Activated T-cell treated with anti-CD3 and anti-CD28 coated beads, Interleukin-2, amount 50 U/mL, for 1 hour (primary cell): ENCODE measurements at places on chromosomes 3 and 15.

- DNase-seq = no peak
Observed at GRCh38 chr15:84648539-84648938, 5.5 kb downstream of the WDR73 start.

DNA sequence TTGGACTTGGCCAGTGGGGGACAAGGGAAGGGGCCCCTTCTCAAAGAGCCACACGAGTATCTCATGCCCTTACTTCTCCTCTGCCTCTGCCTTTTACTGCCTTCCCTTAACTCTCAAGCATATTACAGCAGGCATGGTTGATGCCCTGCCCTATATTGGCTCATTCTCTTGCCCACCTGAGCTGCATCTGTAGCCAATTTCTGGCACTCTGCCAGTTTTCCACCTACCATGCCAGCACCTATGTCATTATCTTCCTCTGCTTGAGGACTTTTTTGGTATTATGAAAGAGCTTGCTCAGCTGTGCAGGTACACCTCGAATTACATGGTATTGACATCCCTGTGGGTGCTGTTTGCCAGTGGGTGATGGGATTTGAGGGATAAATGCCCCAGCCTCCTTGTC is 181.8 kb downstream of the OXSM start:
- DNase-seq = no peak

GRCh38 chr3:131401978-131402377 is 20.4 kb downstream of the NUDT16 start:
- no peak for DNase-seq

DNA sequence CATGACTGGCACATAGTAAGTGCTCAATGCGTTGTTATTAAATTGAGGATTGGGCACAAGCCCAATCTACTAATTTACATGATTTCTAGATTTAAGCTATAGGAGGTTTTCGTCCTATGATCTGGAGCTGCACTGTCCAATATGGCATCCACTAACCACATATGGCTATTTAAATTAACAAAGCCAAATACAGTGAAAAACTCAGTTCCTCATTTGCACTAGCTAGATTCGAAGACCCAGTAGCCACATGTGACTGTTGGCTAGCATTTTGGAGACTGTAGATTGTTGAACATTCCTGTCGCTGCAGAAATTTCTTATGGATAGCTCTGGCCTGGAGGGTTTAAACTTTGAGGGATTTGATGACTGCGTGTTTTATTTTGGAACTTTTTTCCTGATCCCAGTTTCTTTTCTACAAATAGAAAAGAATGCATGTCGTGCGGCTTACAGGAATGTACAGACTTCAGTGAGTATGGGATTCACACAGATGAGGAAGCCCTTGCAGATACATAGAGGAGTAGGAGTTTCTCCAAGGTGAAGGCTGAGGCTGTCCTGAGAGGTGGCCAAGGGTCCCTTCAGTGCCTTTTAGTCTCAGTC is 82.8 kb downstream of the SLCO3A1 start:
- DNase-seq = no peak

DNA sequence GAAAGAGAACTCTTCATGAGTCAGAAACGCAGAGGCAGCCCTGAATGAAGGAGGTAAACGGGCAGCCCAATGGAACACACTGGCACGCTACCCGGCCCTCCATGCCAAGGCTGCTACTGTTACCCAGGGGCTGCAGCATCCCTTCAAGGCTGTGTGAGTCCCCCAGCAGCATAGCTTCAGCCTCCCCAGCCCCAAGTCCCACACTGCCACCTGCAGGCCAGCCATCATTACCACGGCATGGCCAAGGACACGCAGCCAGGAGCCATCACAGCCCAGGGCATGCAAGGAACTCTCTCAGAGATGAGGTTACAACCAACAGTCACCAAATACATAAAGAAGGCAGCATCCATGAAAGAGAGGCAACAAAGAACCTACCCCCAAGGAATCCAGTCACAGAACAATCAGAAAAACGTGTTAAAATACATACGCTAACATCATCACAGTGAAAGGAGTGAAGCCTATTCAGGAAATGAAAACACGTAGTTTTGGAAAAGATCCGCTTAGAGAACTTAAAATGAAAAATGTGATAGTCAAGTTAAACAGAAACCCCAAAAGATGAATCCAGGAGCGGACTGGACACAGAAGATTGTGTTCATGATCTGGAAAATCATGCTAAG is 22.4 kb downstream of the PLA2G4F start:
- DNase-seq = peak; percentile 59

- DNase-seq = no peak
Observed at GRCh38 chr3:141382571-141382970, 14.3 kb downstream of the ZBTB38 start.

GRCh38 chr3:126083511-126083912 is 412 bp downstream of the SLC41A3 start:
- no peak for DNase-seq

GRCh38 chr3:1079662-1080061 is 13.2 kb upstream of the CNTN6 start:
- no peak for DNase-seq

- no peak for DNase-seq
Observed at GRCh38 chr3:123743121-123743520, 141.0 kb downstream of the MYLK start.

DNA sequence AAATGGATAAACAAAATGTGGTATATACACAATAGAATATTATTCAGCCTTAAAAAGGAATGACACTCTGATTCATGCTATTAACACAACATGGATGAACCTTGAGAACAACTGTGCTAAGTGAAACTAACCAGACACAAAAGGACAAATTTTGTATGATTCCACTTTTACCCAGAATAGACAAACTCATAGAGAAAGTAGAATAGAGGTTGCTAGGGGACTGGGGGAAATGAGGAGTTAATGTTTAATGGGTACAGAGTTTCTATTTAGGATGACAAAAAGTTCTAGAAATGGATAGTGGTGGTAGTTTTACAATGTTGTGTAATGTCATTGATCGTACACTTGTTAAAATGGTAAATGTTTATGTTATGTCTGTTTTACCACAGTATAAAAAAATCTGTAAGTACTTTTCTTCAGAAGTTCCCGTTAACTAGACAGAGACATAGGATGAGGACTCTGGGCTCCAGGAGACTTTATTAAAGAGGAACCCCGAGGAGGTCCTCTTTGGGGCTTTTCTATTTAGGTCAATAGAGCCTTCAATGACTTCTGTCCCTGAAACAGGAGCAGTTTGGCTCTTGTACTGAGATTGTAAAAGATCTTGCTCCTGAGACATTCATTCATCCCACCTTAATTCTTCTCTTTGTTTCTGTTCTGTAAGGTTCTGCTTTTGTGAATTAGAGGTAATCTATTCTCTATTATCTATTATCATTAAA is 24.5 kb downstream of the ABHD6 start:
- no peak for DNase-seq

DNA sequence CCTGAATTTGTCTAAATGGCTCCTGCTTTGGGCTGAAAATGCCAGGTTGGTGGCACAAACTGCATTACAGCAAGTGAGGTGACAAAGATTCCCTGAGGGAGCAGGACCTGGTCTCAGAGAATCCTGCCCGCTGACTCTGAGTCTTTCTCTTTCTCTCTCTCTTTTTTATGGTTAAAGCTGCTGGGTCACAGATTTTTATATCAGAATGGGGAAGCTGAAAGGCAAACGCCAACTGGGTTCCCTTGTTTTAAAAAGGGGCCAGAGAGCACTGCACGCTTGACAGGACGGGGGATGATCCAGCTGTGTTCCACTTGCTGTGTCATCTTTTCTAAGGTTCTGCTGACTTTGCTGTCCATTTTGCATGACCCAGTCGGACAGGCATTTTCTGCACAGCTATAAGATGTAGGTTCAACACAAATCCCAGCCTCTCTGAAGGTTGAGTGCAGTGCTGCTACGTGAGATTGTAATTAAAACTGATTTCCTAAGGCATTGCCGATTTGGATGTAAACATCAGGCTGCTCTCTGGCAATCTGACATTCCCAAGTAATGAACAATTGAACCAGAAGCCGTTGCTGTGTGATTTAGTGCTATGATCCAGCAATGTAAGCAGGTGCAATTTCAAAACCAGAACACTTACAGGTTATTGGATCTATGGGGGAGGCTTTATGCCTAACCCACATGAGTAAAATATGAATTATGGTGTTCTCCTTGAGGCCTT is 25.8 kb downstream of the ARHGEF3 start:
- no peak for DNase-seq

DNA sequence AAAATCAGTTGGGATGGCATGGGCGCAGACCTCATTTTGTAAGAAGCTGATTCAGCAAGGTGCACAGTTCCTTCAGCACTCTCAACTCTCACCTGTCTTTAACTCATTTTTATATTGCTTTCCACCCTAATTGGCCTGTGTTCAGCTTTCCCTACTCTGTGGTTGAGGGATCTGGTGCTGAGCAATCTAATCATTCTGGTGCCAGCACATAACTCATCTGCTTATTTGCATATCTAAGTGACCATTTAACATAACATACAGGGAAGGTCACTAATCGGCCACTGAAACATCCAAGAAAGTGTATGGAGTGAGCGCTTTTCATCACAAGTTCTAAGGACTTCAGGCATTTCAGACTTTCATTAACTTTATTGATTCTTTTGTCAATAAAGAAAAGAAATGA is 303.4 kb upstream of the ROPN1 start:
- no peak for DNase-seq

- DNase-seq = no peak
Observed at GRCh38 chr3:44511238-44511566, 33.7 kb upstream of the ZNF445 start.

GRCh38 chr3:37229291-37229690 is 54.9 kb upstream of the LRRFIP2 start:
- DNase-seq = no peak

- no peak for DNase-seq
Observed at GRCh38 chr3:75296858-75297257, 367.3 kb upstream of the FRG2C start.

GRCh38 chr15:44729408-44730127 is 6.8 kb upstream of the TRIM69 start:
- no peak for DNase-seq

- DNase-seq = no peak
Observed at GRCh38 chr3:126021702-126022101, 52.7 kb downstream of the ROPN1B start.

DNA sequence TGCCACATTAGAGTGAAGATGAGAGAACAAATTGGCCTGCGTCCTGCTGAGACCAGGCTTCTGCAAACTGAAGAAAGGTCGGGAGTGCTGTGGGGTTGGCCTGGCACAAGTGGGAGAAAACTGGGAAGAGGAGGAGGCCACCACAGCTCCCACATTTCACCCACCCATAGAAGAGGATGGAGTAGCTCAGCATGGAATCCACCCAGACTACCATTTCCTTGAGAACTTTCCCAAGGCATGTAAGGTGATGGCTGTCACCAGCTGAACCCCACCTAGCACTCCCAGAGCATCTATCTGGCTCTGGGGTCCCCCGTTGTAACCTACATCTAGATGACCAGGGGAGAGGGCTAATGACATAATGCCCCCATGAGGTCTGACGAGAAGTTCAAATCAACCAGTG is 120.4 kb upstream of the TRIM42 start:
- DNase-seq = no peak

DNA sequence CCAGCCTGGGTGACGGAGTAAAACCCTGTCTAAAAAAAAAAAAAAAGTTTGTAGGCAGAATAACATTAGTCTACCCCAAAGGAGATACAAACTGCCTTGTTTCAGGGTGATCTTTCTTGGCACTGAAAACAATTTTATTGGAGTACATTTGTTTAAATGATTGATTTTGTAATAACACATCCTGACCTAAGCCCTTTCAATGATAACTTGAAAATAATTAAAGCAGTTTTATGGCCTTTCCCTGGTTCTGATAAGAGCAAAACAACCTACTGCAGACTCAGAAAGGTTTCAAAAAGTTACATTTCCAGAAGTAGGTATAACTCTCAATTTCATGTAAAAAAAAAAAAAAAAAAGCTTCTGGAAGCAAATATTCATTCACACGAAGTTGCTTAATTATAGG is 164.4 kb downstream of the ISL2 start:
- no peak for DNase-seq

- no peak for DNase-seq
Observed at GRCh38 chr3:130679218-130679617, 67.4 kb downstream of the PIK3R4 start.

GRCh38 chr15:99296386-99296785 is 45.1 kb downstream of the LRRC28 start:
- DNase-seq = no peak
